ENCODE measurements at places on chromosomes 12 and 14.

- no peak for DNase-seq
Observed at GRCh38 chr12:38159092-38159551, 157.5 kb upstream of the ALG10B start.

DNA sequence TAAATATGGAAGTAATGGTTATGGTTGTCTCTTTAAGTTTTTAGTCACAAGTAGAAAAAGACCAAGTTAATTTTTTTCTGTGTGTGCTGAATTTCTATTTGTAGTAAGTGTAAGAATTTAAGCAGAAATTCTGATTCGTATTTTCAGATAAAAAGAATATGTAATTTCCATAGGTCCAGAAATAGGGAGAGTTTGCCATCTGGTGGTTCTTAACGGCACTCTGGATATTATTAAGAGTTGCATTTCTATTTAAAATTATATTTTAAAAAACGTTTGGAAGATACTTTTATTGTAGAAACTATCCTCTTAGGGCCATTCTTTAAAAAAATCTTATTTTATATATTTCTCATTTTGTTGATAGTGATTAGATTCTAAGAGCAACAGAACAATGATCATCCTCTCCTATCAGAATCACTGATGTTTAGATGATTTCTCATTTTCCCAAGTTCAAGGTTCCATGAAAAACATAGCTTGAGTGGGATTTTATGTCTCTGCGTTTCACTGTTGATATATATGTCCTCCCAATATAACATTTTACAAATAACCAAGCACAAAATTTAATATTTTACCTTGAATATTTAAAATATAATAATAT lies 88.3 kb downstream of the LRRK2 start:
- no peak for DNase-seq

DNA sequence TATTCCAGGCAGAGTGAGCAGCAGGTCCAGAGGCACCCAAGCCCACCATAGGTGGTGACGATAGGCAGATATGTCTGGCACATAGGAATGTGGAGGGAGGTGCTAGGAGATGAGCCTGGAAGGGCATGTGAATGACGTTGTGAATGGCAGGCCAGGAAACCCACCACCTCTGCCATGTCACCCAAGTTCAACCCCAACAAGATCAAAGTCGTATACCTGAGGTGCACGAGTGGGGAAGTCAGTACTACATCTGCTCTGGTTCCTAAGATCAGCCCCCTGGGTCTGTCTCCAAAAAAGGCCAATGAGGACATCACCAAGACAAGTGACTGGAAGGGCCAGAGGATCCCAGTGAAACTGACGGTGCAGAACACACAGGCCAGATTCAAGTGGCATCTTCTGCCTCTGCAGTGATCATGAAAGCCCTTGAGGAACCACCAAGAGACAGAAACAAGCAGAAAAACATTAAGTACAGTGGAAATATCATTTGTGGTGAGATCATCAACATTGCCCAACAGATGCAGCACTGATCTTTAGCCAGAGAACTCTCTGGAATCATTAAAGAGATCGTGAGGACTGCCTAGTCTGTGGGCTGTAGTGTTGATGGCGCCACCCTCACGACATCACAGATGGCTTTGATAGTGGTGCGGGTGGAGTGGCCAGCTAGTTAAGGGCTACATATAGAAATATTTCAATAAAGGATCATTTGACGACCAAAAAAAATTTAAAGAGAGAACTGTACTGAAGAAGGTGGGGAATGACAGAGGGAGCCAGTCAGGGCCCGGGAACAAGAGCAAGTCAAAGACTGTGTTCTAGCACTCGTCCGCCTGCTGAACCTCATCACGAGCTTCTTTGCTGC lies 99.7 kb downstream of the ZFP36L1 start:
- DNase-seq, result no peak

- no peak for DNase-seq
Observed at GRCh38 chr14:69664265-69664664, 52.9 kb downstream of the SUSD6 start.

GRCh38 chr12:72296389-72296788 lies 24.2 kb downstream of the TRHDE start:
- DNase-seq, result no peak

All from NCI-H1436 treated with DMSO at 0.1 percent for 48 hours (cell line).